ENCODE measurements at places on chromosomes 13 and 19. TPM values are rescaled to one million over a fixed set of nuclear protein-coding genes. Genes with fewer than 3 reads are reported as not detected.

ELOF1 gene
- 54.9 TPM for total RNA-seq

GPALPP1 gene
- total RNA-seq: 38.7 TPM

ACTMAP gene
- total RNA-seq: 1.1 TPM

CDX2 gene
- total RNA-seq: 0.09 TPM

CCDC70 gene
- not detected for total RNA-seq

CRB3 gene
- 1.1 TPM for total RNA-seq

CDK8 gene
- total RNA-seq: 12.0 TPM

FXYD1 gene
- 3.2 TPM for total RNA-seq

KRTDAP gene
- total RNA-seq: 7.9 TPM

IFT88 gene
- total RNA-seq: 12.6 TPM

LILRA2 gene
- 1.3 TPM for total RNA-seq

IRGC gene
- total RNA-seq: not detected

TSC22D1 gene
- total RNA-seq: 191 TPM

RAB11B gene
- total RNA-seq: 5.6 TPM

TEKTIP1 gene
- 0.61 TPM for total RNA-seq

NMRK2 gene
- total RNA-seq: 0.14 TPM

ZNF544 gene
- total RNA-seq: 37.1 TPM

GPR18 gene
- total RNA-seq: 8.1 TPM
